Motor neuron (in vitro differentiated cells): ENCODE measurements at places on chromosomes 11 and 22.

DNA sequence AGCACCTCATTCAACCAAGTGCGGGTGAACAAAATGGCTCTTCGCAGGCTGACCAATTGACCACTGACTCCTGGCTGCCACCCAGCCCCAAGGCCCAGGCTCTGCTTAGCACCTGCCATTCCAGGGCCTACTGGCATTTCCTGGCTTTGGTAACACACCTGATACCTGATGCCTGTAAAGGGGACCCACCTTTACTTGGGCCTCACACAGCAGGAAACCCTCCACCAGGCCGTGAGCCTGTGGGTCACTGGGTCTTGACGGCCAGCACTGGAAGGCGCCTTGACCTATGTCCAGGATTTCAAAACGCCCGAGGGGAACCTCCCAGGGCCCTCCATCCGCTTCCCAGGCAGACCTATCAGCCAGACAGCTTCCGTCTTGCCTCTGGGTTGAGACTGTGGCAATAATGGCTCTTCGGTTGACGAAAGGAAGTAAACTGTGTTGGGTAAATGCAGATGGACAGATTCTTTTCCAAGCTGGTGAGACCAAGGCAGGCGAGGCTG lies 16.8 kb upstream of the TMEM184B start:
- no peak for ATAC-seq

- ATAC-seq = peak; percentile 87
Observed at GRCh38 chr11:64803158-64803845, at the start of gene MAP4K2. Gene MAP4K2 (minus strand): TSS chr11:64803214. CDS start chr11:64803149, 65 bp downstream.

- no peak for ATAC-seq
Observed at GRCh38 chr11:29217901-29218300, 798.9 kb downstream of the KCNA4 start.

DNA sequence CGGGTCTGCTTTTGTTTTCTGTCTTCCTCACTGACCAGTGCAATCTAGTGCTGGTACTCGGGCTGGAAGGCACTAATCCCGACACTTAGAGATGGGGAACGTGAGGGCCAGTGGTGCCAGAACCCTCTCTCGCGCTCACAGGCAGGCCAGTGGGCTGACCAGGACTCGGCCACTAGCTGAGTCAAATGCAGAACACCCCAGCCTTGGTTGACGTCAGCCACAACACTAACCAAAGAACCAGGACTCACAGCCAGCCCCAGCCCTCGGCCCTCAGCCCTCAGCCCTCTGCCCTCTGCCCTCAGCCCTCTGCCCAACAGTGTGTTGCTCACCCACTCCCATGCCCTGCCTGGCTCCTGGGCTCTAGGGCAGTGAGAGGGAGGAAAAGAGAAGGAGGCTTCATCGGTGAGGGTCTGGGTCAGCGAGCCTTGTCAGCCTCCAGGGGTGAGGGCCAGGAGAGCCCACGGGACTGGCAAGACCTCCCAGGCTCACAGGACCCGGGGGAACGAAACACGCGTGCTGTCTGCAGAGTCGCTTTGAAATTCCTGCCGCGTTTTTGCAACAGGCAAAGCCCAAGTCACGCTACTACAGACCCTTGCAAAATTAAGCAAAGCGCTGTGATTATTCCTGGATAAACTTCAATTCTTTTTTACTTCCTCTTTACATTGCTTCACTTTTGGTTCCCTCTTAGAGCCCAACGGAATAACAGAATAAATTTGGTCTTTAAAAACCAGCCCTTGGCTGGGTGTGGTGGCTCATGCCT lies 27.5 kb downstream of the KIAA0930 start:
- peak; percentile 38 for ATAC-seq

DNA sequence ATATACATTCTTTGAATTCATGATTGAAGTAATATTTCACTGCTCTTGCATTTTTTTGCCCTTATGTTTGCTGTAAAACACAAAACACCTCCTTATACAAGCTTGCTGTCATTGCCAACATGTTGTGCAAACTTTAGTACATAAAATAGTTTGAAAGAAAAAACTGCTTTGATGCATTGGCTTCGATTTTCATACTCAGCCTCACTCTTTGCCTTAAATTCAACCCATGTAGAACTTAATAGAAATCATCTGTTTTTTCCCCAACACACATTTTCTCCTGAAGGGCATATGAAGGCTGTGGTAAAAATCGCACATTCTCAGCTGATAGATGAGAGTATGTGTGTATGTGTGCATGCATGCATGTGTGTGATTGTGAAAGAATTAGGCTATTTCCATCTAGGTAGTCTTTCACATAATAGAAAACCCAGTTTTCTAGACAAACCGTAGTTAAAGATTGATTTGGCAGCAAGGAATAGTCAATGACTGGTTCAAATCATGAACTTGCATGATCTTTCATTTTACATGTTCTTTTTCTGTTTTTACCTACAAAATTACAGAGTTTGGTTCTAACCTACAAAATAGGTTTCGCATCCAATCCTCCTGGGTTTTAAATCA lies 72.8 kb upstream of the MTMR2 start:
- no peak for ATAC-seq
